ENCODE measurements at places on chromosomes 2 and 18.
A peak's percentile ranks its signal among the peaks of the same experiment; 100 is the strongest.

DNA sequence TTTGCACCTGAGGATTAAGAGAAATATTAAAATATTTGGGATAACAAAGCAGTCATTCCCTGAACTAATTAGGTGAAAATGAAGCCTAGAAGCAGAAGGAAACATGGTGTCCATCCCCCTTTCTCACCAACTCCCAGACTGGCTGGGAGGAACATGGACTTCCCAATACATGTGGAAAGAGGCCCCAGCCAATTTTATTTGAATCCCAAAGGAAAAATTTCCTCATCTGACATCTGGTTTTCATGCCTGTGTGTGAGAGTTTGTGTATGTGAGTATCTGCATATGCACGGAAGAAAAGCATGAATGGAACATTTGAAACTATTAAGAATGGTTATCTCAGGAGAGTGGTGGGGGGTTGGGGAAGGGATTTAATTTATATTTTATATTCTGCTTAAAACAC lies 84.3 kb downstream of the COPS8 start:
- DNase-seq, result no peak

GRCh38 chr2:197052356-197052755 lies 125.8 kb upstream of the PGAP1 start:
- DNase-seq, result no peak

DNA sequence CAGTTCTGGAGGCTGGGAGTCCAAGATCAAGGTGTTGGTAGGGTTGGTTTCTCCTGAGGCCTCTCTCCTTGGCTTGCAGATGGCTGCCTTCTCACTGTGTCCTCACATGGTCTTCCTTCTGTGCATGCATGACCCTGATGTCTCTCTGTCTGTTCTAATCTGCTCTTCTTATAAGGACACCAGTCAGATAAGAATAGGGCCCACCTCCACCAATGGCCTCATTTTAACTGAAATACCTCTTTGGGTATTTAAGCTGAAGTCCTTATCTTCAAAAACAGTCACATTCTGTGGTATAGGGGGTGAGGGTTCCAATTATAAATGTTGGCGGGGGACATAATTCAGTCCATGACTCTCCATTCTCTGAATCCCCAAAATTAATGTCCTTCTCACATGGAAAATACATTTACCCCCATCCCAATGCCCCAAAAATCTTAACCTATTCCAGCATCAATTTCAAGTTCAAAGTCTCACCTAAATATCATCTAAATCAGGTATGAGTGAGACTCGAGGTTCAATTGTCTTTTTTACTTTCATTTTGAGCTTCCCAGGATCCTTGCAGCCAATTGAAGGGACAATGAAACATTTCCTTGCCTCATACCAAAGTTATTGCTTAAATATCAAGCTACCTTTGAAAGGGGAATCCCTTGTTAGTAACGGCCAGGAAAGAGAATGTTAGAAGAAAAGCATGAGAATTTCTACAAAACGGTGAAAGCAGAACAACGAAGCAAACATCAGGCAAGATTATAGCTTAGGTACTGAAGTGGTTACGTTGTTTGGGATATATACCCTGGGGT lies 20.6 kb upstream of the CNOT11 start:
- no peak for DNase-seq

GRCh38 chr2:64748561-64748960 lies 94.8 kb upstream of the SERTAD2 start:
- no peak for DNase-seq

DNA sequence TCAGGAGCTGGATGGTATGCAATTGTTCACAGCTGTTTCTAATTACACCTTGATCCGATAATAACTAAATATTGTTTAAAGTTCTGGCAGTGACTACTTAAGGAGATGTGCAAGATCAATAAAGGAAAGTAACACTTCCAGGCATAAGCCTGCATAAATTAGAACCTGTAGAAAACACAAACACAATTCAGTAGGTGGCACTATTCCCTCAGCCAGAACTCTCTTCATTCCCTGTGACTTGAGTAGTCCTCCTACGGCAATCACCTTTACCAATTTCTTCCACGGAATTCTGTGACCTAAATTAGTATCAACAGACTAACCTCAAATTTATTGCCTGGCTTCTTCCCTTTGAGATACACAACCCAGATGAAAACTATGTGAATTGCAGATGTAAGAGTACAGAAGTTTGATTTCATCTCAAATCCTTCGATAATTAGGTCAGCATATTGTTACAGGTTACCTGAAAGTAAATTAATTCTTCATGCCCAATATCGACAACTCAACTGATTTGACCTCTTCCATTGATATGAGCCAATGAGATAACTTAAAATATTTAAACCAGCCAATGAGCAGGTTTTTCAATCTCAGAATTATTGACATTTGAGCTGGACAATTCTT lies 137.8 kb downstream of the PID1 start:
- DNase-seq, result peak; percentile 22

- peak; percentile 3 for DNase-seq
Observed at GRCh38 chr2:183010112-183010511, 28.1 kb downstream of the NCKAP1 start.

DNA sequence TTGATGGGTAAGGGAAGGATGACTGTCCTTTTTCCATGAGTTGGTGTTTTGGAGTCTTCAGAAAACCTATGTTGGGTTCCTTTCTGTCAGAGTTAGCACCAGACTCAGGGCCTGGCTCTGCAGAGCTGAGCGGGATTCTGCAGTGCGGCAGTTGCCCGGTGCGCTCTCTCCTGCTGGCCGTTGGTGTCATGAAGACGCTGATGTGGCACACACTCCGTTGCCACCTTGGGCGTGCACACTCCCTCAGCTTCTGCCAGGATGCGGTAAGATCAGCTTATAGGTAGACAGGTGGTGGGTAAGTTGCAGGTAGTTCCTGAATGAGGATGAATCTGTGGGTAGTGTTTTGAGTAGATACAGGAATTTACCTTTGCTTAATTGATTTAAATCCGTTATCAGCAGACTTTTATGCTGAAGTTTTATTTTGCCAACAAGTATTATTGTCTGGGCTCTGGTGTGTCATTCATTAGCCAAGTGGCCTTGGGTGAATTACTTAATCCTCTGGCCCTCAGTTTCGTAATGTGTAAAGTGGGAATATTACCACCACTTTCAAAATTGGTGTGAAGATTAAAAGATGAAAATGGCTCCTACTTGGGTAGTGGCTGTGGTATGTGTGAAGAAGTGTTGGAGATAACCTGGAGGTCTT lies 26.8 kb downstream of the DGKD start:
- DNase-seq, result no peak

GRCh38 chr18:58476516-58477256 lies 152.2 kb downstream of the ALPK2 start:
- DNase-seq, result no peak

- DNase-seq, result no peak
Observed at GRCh38 chr2:37642907-37643729, 28.3 kb downstream of the CDC42EP3 start.

DNA sequence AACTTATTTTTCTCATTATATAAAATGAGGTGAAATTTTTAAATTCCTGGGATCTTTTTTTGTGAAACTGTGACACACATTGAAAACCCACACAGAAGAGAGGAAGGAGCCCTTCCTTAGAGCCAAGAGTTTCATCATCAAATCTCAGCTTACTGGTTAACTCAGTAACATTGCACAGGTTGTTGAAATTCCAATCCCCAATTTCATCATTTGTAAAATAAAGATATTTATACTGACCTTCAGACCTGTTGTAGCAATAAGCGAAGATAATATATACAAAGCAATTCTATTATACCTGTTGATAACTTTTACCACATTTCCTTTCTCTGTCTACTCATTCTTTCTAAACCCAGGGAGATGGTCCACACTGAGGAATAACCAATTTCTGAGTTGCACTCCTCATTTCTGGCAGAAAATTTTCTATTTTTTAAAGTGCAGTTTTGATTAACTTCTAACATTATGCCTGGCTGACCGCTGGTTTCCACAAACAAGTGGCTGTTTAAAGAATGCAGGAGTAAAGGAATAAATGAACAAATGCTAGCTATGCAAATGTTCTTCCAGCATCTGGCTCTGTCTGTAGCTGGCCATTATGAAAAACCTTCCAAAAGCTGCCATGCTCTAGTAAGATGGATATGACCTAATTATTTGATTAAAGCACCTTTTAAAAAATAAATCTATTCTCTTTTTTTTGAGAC lies 105.7 kb upstream of the LINC00305 start:
- DNase-seq, result no peak

DNA sequence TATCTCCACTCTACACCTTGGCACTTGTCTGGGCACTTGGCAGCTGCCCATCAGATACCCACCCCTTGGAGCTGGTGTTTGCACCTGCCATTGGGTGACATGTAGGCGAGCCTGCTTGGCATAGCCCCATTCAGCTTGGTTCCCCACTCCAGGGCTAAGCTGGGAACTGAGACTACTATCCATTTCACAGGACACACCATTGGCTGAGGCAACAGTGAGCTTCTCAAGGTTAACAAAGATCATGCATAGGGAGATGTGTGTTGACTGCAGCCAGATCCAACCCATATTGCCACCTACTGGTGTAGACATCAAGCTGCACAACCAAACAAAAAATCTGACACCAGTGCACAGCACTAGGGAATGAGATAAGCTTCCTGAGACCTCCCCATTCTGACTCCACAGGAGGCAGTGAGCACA lies 1389.8 kb upstream of the TMEFF2 start:
- no peak for DNase-seq

DNA sequence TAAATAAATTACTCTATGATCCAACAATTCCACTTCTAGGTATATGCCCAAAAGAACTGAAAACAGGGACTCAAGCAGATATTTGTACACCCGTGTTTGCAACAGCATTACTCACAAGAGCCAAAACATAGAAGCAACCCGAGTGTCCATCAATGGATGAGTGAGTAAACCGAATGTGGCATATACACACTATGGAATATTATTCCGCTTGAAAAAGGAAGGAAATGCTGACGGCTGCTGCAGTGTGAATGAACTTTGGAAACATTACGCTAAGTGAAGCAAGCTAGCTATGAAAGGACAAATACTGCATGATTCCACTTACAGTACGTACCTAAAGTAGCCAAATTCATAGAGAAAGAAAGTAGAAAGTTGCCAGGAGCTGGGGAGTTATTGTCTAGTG lies 32.2 kb downstream of the MREG start:
- no peak for DNase-seq
